Neural progenitor cell (in vitro differentiated cells): ENCODE measurements at places on chromosomes 2 and 18. TPM values are rescaled to one million over a fixed set of nuclear protein-coding genes. Genes with fewer than 3 reads are reported as not detected.
A peak's percentile ranks its signal among the peaks of the same experiment; 100 is the strongest.

- no peak overlapping the region for H3K27ac ChIP-seq
- no peaks in the 10 kb centered on the region for H3K36me3 ChIP-seq
- H3K4me1 ChIP-seq, result peaks cover 7% of the 10 kb centered on the region
- no peaks in the 10 kb centered on the region for H3K27me3 ChIP-seq
Measured at GRCh38 chr2:86563650-86564061, 413 bp upstream of the CHMP3 start.

GRCh38 chr2:38178119-38178518, 102.2 kb upstream of the CYP1B1 start:
- no peaks in the 10 kb centered on the region for H3K4me1 ChIP-seq
- H3K27me3 ChIP-seq, result no peaks in the 10 kb centered on the region
- no peaks in the 10 kb centered on the region for H3K36me3 ChIP-seq
- H3K27ac ChIP-seq, result no peak overlapping the region
- H3K4me3 ChIP-seq, result no peak overlapping the region
- DNase-seq, result no peak

DNA sequence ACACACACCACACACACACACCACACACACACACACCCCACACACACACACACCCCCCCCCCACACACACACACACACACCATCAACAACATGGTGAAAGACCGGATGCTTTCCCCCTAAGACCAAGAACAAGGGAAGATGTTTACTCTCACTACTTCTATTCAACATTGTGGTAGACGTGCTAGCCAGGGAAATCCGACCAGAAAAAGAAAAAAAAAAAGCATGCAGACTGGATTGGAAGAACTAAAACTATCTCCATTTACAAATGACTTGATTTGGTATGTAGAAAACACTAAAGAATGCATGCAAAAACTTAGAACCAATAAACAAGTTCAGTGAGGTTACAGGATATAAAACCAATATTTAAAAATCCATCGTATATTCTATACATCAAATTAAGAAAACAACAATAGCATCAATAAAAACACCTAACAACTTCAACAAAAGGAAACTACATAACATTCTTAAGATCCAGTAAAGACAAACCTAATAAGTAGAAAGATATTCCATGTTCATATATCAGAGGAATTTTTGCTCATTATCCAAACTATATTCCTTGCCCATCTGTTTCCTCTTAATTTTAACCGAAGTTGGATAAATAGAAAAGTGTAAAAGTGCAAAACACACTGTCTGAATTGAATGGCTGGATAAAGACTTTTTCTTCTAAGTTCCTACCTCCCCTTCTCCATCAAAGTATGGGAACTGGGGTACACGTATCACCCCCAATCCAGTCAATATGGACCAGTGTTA, 51.5 kb upstream of the RNU4ATAC start:
- DNase-seq, result no peak
- H3K36me3 ChIP-seq, result no peaks in the 10 kb centered on the region
- H3K27me3 ChIP-seq, result no peaks in the 10 kb centered on the region

DNA sequence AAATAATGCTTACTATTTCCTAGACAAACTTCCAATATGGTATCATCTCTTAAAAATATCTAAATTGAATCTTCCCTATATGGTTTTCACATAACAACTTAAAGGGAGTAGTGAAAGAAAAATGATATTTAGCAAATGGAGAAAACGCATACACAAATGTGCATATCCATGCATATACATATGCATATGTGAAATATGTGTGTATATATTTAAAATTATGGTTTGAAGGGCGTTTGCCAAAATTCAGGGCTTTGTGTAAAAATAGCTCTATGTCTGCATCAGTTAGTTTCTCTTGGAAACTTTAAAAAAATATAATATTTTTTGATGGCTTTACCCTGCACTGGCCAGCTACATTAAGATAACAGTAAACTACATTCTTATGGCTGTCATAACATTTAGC, 986.7 kb downstream of the BCL11A start:
- DNase-seq, result no peak
- peaks cover 5% of the 10 kb centered on the region for H3K4me1 ChIP-seq
- no peaks in the 10 kb centered on the region for H3K27me3 ChIP-seq
- H3K36me3 ChIP-seq, result no peaks in the 10 kb centered on the region

- no peak overlapping the region for H3K4me3 ChIP-seq
- H3K36me3 ChIP-seq, result no peaks in the 10 kb centered on the region
- H3K4me1 ChIP-seq, result no peaks in the 10 kb centered on the region
- DNase-seq, result no peak
- H3K27ac ChIP-seq, result no peak overlapping the region
Measured at GRCh38 chr2:35503738-35504199, 851.8 kb upstream of the CRIM1 start.

- DNase-seq, result peak; percentile 39
- peaks cover 16% of the 10 kb centered on the region for H3K4me1 ChIP-seq
- no peaks in the 10 kb centered on the region for H3K27me3 ChIP-seq
- peak overlapping the region; percentile 35 for H3K27ac ChIP-seq
Measured at GRCh38 chr2:234974501-234975385, 22.9 kb downstream of the SH3BP4 start.

DNA sequence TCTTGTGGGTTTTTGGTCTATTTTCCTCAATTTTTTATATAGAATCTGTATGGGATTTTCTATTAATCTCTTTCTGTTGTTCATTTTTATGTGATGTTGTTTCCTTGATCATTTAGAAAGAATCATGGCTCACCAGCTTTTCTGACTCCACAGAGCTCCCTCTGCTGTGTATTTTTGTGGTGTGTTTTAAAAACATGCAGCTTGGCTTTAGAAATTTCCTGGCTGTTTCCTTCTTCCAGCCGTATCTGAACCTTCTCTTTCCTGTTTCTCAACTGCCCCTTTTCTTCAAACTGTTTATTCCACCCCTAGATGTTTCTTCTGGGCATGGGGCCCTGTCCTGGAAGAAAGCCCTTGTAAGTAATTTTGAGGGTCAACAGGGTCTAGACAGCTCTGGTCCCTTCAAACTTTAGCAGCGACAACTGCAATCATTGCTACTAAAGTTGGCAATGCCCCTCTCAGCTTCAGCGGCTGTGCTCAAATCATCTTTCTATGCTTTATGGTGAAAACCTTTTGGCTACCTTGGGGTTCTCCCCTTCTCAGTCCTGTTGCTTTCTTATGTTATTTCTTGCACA, 17.6 kb upstream of the COPS8 start:
- H3K4me1 ChIP-seq, result peaks cover 3% of the 10 kb centered on the region
- H3K36me3 ChIP-seq, result no peaks in the 10 kb centered on the region
- no peak for DNase-seq
- H3K27me3 ChIP-seq, result no peaks in the 10 kb centered on the region

DNA sequence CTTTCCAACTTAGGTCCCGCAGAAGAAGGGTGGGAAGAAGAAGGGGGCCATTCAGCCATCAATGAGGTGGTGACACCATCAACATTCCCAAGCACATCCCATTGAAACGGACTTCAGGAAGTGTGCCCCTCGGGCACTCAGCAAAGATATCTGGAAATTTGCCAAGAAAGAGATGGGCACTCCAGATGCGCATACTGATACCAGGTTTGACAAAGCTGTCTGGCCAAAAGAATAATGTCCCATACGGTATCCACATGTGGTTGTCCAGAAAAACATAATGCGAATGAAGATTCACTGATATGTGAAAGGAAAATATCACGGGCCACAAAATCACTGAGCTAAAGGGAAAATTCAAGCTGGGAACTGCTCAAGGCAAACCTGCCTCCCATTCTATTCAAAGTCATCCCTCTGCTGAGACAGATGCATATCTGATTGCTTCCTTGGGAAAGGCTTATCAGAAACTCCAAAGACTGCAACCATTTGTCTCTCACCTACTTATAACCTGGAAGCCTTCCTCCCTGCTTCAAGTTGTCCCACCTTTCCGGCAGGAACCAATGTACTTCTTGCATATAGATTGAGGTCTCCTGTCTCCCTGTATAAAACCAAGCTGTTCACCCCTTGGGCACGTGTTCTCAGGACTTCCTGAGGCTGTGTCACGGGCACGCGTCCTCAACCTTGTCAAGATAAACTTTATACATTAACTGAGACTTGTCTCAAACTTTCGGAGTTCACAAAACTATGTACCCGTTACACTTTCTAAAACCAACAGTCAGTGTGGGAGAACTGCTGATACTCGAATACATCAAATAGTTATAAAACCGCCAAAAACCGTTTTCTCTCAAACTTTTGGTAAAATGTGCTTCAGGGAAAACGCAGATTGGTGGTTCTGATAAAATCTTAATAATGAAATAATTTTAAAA, 1.3 kb upstream of the PDK1 start:
- peaks cover 36% of the 10 kb centered on the region for H3K4me1 ChIP-seq
- peaks cover 23% of the 10 kb centered on the region for H3K27me3 ChIP-seq
- no peak for DNase-seq
- peak overlapping the region; percentile 69 for H3K4me3 ChIP-seq

DNA sequence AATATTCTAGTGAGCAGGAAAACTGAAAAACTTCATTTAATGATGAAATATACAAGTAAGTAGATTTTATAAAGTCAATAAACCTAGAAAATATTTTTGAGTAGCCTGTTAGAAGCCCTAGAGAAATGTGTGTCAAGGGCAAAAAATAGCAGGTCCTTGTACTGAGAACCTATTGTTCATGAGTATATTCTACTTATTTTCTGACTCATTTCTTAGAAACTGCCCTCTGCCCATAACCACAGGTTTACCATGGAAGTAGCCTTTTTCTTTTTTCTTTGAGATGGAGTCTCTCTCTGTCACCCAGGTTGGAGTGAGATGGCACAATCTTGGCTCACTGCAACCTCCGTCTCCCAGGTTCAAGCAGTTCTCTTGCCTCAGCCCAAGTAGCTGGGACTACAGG, 19.4 kb upstream of the SELENOI start:
- H3K4me1 ChIP-seq, result no peaks in the 10 kb centered on the region
- H3K27me3 ChIP-seq, result no peaks in the 10 kb centered on the region

GRCh38 chr2:96801786-96802595, 14.1 kb upstream of the CNNM3 start:
- DNase-seq, result no peak
- H3K27me3 ChIP-seq, result no peaks in the 10 kb centered on the region
- H3K4me3 ChIP-seq, result no peak overlapping the region
- peaks cover 4% of the 10 kb centered on the region for H3K4me1 ChIP-seq

GRCh38 chr2:234887195-234887594, 64.6 kb upstream of the SH3BP4 start:
- H3K4me1 ChIP-seq, result peaks cover 14% of the 10 kb centered on the region
- no peak overlapping the region for H3K27ac ChIP-seq
- H3K27me3 ChIP-seq, result no peaks in the 10 kb centered on the region
- H3K4me3 ChIP-seq, result no peak overlapping the region
- no peaks in the 10 kb centered on the region for H3K36me3 ChIP-seq

DNA sequence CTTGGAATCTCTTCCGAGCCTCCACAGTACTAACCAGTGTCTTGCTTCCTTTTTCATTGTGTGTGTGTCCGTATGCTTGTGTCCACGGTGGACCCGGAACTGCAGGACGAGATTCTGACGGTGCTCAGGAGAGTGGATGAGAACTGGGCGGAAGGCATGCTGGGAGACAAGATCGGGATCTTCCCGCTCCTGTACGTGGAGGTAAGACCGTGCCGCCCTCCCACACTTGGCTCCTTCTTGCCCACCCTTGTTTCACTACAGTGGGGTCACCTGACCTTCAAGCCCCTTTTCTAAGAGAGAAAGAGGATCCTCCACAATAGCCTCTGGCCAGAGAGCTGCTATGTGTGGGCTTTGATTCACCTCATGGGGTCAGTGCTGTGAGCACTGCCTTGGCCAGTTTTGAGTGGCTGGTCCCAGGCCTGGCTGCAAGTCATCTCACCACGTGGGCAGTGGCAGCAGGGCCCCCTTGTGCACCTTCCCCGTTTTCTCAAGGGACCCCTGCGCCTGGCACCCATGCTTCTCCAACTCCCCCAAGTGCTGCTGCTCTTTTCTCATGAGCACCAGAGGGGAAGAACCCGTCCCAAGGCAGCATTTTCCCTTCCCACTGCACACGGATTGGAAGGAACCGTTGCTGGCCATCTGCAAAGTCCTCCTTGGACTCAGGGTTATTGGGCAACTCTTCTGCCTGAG, 242.1 kb downstream of the SEPTIN10 start:
- no peak overlapping the region for H3K4me3 ChIP-seq
- H3K27ac ChIP-seq, result no peak overlapping the region

DNA sequence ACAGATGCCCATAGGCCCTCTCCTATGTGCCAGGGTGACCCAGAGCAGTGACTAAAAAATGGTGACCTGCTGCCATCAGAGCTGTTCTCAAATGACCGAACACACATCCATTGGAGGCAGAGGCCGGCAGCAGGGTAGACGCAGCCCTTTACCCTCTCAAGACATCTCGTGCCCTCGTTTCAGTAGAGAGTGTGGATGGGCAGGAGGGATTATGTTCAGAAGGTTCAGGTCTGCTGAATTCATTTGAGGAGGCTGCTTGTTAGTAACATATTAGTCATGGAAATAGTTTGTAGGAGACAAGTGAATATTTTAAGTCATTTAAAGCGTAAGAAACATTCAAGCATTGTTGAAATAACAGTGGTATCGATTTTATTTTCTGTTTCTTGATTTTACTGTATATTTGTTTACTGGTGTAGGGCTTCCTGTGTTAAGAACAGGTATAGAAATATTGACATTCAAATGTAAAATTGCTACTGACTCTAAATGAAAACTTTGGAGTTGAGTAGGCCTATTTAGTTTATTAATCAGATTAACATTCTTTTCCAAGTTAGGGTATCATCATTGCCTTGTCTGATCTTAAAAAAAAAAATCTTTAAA, 82.6 kb downstream of the ZNF532 start:
- no peaks in the 10 kb centered on the region for H3K27me3 ChIP-seq
- no peak overlapping the region for H3K4me3 ChIP-seq
- peaks cover 4% of the 10 kb centered on the region for H3K36me3 ChIP-seq
- no peaks in the 10 kb centered on the region for H3K4me1 ChIP-seq

DNA sequence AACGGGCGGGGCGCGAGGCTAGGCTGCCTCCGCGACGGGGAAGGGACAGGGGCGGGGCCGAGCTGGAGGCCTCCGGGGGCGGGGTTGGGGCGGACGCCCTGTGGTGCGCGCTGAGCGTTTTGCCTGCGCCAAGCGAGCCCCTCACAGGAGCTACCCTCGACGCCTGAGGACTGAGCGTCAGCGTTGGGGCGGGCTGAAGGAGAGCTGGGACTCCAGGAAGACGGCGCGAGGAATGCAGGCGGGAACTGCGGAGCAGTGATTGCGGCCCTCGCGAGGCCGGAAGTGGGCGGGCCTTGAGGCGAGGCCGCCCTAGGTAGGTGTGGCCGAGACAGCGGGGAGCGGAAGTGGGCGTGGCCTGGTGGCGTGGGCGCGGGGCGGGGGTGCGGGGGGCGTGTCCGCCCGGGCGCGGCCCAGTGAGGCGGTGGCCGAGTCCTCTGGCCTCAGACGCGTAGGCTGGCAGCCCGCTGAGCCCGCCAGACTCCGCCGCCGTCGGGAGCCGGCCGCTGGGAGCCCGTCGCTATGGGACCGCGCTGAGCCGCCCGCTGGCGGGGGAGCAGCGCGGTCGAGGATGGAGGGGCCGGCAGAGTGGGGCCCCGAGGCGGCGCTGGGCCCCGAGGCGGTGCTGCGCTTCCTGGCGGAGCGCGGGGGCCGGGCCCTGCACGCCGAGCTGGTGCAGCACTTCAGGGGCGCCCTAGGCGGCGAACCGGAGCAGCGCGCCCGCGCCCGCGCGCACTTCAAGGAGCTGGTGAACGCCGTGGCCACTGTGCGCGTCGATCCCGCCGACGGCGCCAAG, at the start of the genes SEPTIN10 and SOWAHC:
SEPTIN10 (minus strand) TSS at position 45 of the 793 bp plus-strand sequence. CDS start 139 bp downstream, outside the sequence.
SOWAHC (plus strand) TSS at position 443 of the 793 bp plus-strand sequence; CDS start at position 569, 126 bp downstream.
- H3K4me1 ChIP-seq, result peaks cover 26% of the 10 kb centered on the region
- DNase-seq, result peak; percentile 98
- peak within 1 kb of the TSS; percentile 98 for H3K27ac ChIP-seq
- H3K36me3 ChIP-seq, result no peaks in the 10 kb centered on the region

The ZC3H8 gene
- total RNA-seq, result 14.2 and 20.3 TPM in 2 replicates

The PLCD4 gene
- 0.12 and 1.1 TPM in 2 replicates for total RNA-seq

The KCNS3 gene
- total RNA-seq, result 10.0 and 15.0 TPM in 2 replicates

The PHOSPHO2 gene
- 9.2 and 16.8 TPM in 2 replicates for total RNA-seq

The GPR75 gene
- total RNA-seq, result 0.94 and 1.1 TPM in 2 replicates

The IKZF2 gene
- 29.3 and 29.7 TPM in 2 replicates for total RNA-seq

The LIPG gene
- total RNA-seq, result 3.7 and 13.2 TPM in 2 replicates
